Activated naive CD4-positive, alpha-beta T cell treated with Interleukin-2 at 50 U/mL for 16 hours (primary cell): ENCODE measurements at places on chromosomes 6 and 20.

GRCh38 chr6:156425359-156426020 lies 351.7 kb upstream of the ARID1B start:
- DNase-seq, result no peak

DNA sequence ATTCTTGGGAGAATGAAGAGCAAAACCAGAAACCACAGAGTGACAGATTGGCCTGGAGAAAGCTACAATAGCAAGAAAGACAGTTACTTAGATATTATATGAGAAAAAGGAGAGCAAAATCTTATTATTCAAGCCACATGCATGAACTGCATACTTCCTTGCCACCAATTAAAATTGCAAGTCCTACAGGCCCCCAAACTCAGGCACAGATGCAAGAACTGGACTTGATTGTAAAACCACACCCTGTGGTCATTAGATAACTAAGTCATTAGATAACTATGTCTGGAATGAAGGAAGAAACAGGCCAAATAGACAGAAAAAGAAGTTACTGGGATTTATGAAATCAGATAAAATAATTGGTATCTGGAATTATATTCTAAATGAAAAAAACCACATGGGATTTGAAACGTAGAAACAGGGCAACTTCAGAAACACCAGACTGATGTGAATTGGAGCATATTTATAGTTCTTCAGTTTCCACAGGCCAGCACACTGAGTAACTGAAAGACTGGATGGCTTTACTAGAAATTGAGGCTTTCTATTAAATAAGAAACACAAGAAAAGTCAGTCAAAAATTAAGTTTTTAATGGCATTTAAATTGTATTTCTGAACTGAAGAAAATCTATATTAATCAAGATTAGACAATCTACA lies 49.4 kb upstream of the CARMIL1 start:
- DNase-seq, result no peak

GRCh38 chr6:41288030-41288753 lies 1.7 kb upstream of the TREM1 start:
- DNase-seq, result no peak

DNA sequence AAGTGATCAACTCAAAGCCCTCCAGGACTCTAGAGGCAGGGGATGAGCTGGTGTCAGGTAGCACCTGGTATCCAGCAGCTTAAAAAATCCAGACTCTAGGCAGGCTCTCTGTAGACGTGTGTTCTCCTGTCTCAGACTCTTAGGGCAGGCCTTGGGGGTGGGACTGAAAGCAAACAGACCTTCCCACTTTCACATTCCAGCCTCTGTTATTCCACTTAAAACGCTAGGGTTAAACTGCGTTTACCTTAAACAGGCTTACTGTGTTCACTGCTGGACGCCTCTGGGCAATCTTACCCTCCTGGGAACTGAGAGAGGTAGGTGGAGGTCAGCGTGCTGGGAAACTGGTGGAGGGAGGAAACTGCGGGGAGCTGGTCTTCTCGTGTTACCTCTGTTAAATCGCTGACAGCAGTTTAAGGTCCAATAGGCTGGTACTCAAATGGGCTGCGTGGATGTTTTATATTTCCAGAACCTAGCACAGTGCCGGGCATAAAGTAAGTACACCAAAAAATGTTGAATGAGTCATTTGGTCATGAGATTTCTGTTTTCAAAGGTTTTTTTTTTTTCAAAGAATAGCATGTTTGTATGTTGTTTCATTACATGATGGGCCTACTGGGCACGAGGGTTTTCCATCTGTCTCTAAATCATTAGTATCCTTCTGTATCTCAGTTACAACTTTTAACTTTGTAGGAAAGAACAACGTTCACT lies at the start of gene GCNT2:
GCNT2 (plus strand) TSS at position 248 of the 705 bp plus-strand sequence. CDS start 7,561 bp downstream, outside the sequence.
- no peak for DNase-seq

DNA sequence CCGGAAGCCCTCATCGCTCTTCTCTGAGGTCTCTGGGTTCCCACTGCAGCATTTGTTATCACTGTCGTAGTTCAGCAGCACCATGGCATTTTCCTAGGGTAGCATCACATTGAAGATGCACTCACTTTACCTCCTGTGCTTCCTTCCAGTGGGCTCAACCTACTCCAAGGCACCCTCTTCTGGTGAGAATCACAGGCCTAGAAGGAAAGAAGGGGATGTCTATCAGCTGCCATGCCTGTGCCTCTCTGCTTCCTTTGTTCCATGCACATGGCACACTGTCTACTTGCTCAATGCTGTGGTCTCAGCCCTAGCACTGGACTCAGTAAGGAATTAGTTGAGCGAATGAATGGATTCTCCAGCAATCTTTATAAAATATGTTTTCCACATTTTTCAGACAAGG lies 22.6 kb downstream of the CST4 start:
- DNase-seq, result no peak
